ENCODE measurements at places on chromosomes 12 and 14.

DNA sequence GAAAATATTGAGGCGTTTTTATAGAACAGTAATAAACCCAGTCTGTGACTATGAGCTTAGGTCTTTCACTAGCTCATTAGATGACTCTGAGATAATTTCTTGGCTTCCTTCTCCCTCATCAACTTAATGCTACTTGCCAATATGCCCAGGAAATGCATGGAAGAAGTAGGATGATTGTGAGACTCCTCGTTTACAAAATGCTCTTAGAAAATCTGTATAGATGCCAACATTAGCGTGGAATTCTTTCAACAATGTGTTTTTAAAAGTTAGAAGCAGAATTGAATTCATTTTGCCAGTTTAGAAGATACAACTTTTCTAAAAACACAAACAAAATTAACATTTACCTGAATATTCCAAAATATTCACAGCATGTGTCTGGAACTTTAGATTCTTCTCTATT is 424.6 kb downstream of the BTG1 start:
- no peak for DNase-seq

DNA sequence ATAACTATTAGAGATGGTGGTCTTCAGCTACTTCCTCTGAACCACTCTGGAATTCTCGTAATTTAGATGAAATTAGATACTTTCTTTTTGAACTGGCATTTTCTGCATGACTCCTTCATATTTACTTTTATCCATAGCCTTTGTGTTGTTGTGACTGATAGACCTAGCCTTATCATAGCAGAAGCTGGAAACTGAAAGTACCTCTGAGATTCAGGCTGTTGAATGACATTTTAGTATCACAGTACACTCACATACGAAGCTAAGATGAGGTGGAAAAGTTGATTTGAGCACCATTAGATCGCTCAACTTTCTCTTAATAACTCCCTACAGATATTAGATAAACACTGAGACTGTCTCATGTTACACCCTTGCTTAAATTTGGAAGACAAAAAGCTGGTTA is 525.1 kb upstream of the FBXO33 start:
- DNase-seq, result no peak

DNA sequence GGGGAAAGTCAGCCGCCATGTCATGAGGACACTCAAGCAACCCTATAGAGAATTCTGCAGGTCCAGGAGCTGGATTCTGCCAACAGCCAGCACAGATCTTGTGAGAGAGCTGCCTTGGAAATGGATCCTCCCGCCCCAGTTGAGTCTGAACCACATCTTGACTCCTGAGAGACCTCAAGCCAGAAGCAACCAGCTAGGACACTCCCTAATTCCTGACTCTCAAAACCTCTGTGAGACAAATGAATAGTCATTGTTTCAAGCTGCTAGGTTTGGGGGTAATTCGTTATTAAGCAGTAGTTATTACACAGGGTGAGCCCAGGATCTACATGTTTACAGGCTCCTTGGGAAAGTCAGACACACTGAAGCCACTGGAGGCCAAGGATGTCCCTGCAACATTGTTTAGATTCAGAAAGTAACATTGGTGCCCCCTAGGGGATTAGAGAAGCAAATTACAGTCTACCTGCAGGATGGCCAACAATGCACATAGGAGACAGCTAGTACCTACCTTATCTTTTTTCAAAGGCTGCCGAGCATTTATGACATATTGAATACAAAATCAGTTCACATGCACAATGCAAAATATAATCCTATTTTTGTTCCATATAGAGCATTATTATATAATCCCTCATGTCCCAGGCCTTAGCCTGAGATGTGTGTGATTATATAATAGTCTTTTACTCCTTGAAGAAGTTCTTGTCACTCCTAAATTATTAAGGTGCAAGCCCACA is 57.9 kb upstream of the FICD start:
- no peak for DNase-seq

- no peak for DNase-seq
Measured at GRCh38 chr12:115322275-115322674, 638.3 kb upstream of the TBX3 start.

- peak; percentile 8 for DNase-seq
Measured at GRCh38 chr14:53180272-53181221, 27.4 kb upstream of the DDHD1 start.

DNA sequence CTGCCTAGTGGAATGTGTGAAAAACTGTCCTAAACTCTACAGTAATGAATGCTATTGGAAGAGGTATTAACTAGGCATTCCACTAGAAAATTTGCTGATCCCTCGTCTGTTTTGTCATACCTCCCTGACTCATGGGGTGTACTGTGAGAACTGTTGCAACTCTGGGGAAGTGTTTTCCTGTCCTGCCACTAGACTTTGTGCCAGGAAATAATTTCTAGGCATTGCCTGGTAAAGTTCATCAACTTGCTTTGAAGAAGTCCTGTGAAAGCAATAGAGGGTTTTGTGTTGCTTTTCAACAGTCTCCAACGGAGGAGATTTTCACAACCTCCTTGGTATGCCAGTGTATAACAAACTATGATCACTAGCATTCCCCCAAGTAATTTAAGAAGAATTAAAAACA is 139.9 kb downstream of the AKAP6 start:
- DNase-seq, result no peak

Data from stimulated activated CD8-positive, alpha-beta memory T cell treated with anti-CD3 and anti-CD28 coated beads, Interleukin-2, amount 100 ng/mL, for 48 hours (primary cell).